CD4-positive, alpha-beta T cell treated with Interleukin-1 beta for 1 hour (primary cell): ENCODE measurements at places on chromosomes 3 and 15.
A peak's percentile ranks its signal among the peaks of the same experiment; 100 is the strongest.

GRCh38 chr15:31516440-31516839 lies 189.8 kb downstream of the KLF13 start:
- no peak for DNase-seq

GRCh38 chr3:113514265-113514769 lies 639 bp downstream of the SPICE1 start:
- DNase-seq, result peak; percentile 4

GRCh38 chr15:40328751-40329150 lies 5.3 kb downstream of the INAFM2 start:
- DNase-seq, result no peak

- DNase-seq, result no peak
Observed at GRCh38 chr3:60434950-60435349, 816.3 kb downstream of the FHIT start.

DNA sequence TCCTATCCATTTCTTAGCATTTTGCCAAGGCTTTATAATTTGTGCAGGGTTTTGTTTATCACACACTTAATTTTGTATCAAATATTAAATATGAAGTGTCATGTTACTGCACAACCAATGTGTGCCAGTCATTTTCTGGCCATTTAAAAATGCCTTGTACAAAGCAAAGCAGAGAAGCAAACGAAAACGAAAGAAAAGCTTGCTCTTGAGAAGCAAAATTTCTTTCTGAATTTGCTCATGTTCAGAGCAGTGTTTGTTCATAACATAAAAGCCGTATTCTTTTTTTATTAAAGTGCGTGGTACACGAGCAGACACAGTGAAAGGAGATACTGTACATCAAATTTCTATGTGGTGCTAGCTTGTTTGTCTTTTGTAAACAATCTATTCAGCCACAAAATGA lies 792.6 kb downstream of the NAALADL2 start:
- no peak for DNase-seq

- no peak for DNase-seq
Observed at GRCh38 chr15:36392676-36393266, 186.7 kb upstream of the CDIN1 start.

GRCh38 chr15:71393383-71393782 lies 278.1 kb downstream of the THSD4 start:
- DNase-seq, result no peak

- peak; percentile 19 for DNase-seq
Observed at GRCh38 chr3:4290272-4290893, 12.8 kb upstream of the SETMAR start.

GRCh38 chr15:29095746-29096145 lies 173.9 kb downstream of the NSMCE3 start:
- no peak for DNase-seq

DNA sequence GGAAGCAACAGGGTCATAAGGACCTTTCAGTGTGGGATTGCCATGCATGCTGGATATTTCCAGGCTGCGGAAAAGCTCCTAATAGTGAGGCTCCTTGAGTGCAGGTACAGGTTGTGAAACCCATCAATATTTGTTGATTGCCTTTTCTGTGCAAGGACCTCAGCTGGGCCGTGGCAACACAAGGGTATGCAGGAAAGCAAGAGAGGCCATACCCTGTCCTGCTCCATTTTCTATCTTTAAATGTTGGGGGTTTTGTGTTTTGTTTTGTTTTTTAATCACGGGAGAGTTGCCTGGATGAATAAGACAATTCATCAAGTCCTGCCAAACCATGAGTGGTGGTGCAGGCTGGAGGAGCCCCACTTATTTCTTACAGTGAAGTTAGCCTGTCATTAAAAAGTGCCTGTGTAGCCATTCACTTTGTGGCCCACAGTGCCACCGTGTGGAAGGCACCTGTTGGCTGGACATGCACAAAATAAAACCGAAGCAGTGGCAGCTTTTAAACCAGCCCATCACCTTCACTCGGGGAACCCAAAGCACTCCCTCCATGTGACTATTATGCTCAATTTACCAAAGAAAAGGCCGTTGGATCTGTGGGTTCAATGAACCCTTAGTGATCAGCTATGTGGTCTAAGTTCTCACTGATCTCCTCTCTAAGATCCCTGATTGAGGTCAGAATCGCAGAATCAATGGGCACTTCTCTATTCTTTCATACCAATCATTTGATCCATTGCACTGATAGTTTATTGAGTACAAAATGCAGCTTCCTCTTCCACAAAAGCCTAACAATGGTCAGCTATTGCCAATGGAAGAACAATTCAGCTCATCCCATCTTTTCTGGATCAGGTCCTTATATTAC lies 42.2 kb downstream of the CLDN18 start:
- DNase-seq, result no peak

GRCh38 chr3:65979162-65979561 lies 59.6 kb downstream of the MAGI1 start:
- DNase-seq, result no peak

GRCh38 chr15:68637767-68638404 lies 59.1 kb downstream of the CORO2B start:
- DNase-seq, result no peak

- DNase-seq, result no peak
Observed at GRCh38 chr3:172989373-172989772, 151.7 kb downstream of the SPATA16 start.

DNA sequence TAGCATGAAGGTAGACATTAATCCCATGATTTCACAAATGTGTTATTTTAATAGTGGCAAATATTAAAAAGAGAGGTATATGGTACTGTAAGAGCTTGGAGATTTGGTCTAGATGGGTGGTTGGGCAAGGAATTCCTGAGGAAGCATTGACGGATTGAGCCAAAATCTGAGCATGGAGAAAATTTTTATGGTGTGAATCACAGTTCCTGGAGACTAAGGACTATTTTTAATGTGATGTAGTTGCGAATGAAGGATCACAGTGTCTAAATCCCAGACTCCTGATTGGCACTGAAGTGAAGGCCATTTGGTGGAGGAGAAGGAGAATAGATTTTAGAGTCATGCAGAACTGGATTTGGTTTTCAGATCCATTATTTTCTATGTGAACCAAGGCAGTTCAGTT lies 188.7 kb upstream of the FEZF2 start:
- no peak for DNase-seq

GRCh38 chr15:69689133-69689532 lies 236.5 kb downstream of the RPLP1 start:
- no peak for DNase-seq

- DNase-seq, result no peak
Observed at GRCh38 chr3:140242818-140243276, 307.9 kb downstream of the CLSTN2 start.

- no peak for DNase-seq
Observed at GRCh38 chr3:11195721-11196332, 41.5 kb downstream of the HRH1 start.

GRCh38 chr3:118833075-118833474 lies 201.6 kb downstream of the IGSF11 start:
- no peak for DNase-seq

GRCh38 chr15:25670025-25670554 lies 193.0 kb downstream of the ATP10A start:
- DNase-seq, result no peak
